CD4-positive, alpha-beta T cell treated with Interleukin-4 for 4 hours (primary cell): ENCODE measurements at places on chromosomes 12 and 14.
A peak's percentile ranks its signal among the peaks of the same experiment; 100 is the strongest.

DNA sequence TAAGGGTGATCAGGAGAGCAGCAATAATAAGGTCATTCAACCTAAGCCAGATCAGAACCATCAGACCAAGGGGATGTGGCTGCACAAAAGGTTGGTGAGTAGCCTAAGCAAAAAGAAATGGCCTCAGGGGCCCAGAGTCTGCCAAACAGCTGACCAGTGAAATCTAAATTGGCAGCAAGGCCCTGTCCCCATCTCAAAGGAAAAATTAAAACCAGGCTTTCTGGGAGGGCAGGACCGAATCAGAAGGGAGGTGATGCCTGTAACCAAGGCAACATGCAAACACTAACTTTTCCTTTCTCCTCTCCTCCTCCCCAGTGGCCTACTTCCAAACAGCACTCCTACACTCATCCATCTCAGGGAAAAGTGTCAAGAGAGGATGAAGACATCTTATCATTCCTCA lies 256.4 kb downstream of the NUAK1 start:
- DNase-seq: no peak

- DNase-seq: no peak
Measured at GRCh38 chr14:102630405-102630804, 38.0 kb downstream of the RCOR1 start.

DNA sequence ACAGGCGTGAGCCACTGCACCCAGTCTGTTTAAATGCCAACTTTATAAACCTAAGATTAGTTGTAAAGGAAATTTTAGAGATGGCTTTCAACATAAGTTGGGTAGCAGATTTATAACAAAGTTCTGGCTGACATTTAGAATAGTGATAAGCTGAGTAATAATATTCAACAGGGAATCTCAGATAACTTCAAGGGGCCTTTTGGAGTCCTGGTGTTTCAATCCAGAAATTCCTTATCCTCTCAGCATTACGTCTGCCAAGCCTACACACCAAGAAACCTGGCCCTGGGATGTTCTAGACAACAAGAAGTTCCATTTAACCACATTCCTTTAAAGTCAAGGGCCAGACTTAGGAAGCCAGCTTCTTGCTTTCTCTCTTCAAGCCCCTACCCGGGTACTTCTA lies 59.5 kb upstream of the DYRK2 start:
- DNase-seq: no peak

DNA sequence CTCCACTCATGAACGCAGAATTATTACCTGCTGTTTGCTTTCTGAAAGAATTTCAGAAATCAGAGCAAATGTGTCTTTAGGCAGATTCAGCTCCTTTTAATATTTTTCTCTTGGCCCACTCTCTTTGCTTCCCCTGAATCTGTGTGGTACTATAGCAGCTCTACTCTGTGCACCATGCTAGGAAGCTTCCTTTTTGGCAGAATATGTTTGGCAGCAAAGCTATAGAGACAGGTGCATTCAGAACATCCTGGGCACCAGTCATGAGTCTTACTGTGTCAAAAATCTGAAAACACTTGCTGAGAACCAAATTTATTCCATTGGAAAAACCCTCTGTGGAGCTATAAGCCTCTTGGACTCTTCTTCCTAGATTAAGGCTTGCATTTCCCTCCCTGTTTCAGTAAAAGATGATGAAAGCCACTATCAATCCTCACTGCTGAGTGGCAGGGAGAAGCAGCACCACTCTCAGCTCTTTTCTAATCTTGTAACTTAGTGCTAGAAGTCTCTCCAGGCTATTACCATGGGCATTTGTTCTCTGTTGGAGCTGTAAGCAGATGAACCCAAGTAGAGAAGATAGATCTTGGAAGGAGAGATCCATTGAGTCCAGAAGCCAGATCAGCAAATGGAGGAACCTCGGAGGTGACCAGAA lies 18.2 kb downstream of the CIPC start:
- no peak for DNase-seq

GRCh38 chr14:100332797-100333196 lies 9.7 kb downstream of the SLC25A47 start:
- DNase-seq: no peak

DNA sequence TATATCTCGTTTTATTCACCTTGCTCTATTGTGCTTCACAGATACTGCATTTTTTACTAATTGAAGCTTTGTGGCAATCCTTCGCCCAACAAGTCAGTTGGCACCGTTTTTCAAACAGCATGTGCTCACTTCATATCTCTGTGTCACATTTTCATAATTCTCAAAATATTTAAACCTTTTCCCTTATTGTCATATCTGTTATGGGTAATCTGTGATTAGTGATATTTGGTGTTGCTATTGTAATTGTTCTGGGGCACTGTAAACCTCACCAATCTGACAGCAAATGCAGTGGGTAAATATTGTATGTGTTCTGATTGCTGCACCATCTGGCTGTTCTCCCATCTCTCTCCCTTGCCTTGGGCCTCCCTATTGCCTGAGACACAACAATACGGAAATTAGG lies 191.3 kb downstream of the BTG1 start:
- no peak for DNase-seq

DNA sequence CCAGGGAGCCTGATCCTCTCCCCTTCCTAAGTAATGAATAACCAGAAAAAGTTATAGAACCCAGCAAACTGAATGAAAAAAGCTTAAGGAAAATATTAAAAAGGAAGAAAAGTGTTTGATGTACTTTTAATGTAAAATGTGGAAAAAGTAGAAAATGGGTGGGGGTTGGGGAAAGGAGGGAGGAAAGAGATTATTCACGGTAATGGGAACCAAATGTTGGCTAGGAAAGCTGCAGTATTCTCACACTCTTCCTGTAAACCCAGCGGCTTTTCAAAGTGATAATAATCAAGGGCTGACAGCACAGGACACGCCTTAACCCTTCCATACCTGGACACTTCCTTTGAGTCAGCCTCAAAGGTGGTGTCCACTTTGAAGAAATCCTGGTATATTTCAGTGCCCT lies 139.2 kb downstream of the TGFB3 start:
- no peak for DNase-seq

DNA sequence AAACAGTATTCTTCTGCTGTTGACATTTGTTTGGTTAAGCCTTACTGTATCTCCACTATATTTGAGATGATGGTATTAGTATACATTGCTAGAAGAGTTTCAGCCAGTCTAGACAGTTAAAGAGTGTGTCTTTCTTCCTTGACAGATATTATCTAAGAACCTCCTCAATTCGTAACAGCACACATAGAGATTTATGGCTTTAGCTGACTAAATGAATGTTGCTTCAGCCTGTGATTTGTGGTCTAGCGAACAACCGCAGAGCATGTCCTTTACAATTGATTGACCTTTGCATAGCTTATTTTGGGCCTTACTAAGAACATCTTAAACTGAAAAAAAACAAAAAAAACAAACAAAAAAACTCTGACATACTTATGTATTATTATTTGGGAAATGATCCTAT lies 122.2 kb downstream of the DAAM1 start:
- DNase-seq: no peak

- no peak for DNase-seq
Measured at GRCh38 chr12:20055856-20056255, 312.5 kb upstream of the PDE3A start.

- DNase-seq: no peak
Measured at GRCh38 chr14:70814466-70814865, 5.2 kb upstream of the MAP3K9 start.

DNA sequence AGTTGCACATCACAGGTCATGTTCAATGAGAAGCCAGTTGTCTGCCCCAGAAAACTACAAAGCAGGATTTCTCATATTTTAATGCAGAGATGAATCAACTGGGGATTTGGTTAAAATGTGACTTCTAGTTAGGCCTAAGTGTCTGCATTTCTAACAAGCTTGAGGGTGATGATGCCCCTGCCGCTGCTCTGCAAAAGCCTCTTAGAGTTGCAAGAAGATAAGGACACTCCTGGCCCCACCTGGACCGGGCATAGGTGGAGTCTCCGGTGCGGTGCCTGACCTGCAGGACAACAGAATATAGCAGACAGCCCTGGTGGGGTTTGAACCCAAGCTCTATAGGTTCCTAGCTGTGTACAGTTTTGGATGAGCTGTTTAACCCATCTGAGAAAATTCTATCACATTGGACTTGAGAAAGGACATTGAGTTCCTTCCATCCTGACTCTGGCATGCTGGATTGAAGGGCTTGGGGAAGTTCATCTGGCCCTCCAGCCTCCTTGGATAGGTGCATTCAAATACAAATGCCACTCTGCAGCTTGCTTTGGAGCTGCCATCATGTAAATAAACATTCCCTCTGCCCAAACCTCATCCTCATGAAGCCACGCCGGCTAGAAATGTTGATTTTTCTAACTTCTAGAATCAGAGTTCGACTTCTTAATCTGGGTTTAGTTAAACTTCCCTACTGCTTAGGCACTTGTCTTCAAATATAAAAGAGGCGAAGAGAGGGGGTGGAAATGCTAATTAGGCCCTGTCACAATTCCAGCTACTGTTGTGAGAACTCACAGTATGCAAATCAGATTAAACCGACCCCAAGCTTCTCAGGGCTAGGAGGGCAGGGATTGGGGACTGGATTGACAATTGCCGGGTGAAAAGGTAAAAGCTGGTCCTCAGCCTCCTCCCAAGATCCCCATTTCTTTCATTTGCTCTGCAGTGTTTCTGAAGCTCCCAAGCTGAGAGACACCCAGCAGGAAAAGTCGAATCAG lies 1225.6 kb downstream of the VRK1 start:
- DNase-seq: no peak

DNA sequence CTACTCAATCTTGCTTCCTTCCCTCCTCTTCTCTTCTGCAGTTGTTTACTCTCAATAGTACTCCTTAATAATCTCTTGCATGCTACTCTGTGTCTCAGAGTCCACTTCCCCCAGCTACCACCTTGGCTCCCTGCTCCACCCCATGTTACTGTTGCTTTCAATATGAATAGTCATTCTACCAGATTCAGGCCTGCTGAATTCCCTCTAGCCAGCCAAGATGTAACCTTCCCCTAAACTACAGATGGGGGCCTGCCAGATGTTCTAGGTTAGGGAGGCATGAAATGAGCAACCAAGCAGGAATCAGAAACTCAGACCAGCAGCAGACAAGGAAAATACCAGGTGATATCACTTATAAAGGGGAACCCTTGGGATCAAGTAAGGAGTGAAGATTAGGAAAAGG lies 392.1 kb upstream of the DDHD1 start:
- DNase-seq: no peak

DNA sequence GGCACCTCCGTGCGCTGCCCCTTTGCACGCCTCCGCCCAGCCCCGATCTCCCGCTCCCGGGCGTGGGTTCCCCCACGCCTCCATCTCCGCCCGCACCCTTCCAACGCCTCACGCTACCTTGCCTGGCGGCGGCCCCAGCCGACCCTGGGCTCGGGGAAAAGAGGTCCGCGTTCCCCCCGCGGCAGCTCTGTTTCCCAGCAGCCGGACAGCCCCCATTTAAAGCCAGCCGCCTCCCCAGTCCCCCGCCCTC lies at the start of gene PRIMA1:
Gene PRIMA1 (minus strand): TSS at position 193 of the 250 bp plus-strand sequence. CDS start 767 bp downstream, outside the sequence.
- no peak for DNase-seq

DNA sequence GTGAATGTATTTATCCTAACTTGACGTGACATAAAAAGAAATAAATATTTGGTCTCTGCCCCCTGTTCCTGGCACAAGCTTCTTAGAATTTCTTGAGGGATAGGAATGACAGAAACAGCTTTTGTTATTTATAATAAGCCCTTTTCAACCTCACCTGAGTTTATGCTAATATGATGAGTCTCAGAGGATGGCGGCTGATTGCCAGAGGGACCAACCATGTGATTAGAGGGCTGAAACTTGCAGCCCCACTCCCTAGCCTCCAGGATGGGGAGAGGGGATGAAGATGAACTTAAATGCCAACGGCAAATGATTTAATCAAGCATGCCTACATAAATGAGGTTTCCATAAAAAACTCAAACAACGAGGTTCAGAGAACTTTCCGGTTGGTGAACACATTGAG lies 42.9 kb downstream of the DNAI7 start:
- no peak for DNase-seq

- DNase-seq: no peak
Measured at GRCh38 chr12:64522316-64522715, 70.4 kb downstream of the TBK1 start.

DNA sequence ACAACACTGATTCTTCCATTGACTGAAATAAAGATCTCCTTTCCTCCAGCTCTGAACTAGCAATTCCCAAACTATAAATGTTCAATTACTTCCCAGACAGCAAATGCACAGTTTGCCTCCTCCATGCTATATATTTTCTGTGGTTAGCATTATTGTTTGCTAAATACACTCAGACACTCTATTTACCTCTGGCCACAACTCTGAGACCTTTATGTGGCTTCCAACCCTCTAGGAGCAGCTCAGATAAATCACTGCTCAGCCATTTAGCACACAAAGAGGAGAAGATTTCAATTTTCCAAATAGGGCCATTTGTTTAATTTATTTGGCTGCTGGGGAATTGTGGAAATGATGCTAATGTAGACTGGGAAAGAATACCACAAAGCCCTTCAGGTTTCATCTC lies 202.0 kb downstream of the SPTSSA start:
- no peak for DNase-seq

DNA sequence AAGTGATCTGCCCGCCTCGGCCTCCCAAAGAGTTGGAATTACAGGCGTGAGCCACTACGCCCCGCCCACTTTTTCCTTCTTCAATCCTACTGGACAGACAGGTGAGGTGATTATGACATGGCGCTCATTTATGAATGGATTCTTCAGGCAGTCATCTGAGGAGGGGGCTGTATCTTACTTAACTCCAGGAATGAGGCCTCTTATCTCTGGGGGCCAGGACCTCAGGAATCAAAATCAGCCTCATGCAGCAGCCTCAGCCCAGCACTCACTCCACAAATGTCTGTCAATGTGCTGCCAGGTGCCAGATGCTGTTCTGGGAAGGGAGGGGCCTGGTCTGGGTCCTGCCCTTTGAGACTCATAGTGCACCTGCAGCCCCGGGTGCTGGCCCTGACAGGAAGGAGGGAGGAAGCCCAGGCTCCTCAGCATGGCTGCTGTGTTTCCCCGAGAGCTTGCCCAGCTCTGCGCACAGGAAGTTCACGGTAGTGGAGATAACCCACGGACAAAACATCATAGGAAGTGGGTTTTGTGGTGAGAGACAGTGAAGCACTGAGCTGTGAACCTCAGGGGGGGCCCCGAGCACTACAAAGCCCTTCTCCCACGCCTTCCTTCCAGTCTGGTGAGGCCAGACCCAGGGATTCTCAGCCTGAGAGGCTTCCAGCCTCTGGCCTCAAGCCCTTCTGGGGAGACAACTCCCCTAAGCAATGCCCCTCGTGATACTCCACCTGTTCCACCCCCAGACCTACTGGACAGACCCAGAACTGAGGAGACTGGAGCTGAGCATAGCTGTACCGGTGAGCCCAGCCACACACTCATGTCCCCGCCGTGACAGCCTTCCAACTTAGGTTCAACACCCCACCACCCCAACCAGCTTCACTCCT lies 22.3 kb downstream of the GALNT6 start:
- peak; percentile 89 for DNase-seq

GRCh38 chr14:71675126-71675899 lies 256.9 kb upstream of the RGS6 start:
- no peak for DNase-seq

DNA sequence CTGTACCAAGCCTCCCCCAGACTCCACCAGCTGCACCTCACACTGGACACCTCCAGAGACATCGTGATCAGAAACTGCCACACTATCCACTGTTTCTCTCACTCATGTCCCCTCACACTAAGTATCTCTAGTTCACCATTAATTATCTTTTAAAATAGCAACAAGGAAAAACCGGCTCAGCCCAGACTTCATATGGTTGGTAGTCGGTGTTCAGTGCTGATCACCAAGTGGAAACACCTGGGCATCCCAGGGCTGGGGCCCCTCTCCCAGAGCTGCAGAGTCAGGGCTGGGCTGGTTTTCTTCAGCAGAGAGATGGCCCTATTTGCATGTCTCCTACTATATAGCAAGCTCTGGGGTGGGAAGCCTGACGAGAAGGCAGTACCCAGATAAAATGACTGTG lies 1140.0 kb downstream of the TMEM121 start:
- no peak for DNase-seq

GRCh38 chr12:91059211-91059610 lies 1.4 kb upstream of the KERA start:
- DNase-seq: no peak
